Activated naive CD4-positive, alpha-beta T cell (primary cell): ENCODE measurements at places on chromosomes 3 and 15.

DNA sequence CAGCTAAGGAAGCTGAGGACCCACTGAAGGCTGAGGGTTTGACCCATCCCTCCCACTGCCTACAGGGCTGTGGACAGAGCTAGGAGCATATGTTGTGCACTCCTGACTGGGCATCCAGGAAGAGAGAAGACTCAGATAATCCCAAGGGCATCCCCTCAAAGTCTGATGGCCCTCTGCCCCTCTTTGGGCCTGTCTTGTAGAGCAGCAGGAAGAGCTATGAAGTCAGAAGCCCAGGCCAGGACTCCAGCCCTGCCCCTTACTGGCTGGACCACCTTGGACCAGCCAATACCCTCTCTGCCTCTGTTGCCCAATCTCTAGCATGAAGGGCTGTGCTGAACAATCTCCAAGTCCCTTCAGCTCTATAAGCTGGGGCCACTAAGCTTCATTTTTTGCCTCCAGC is 210.8 kb downstream of the RPLP1 start:
- DNase-seq, result no peak

GRCh38 chr3:150535204-150535603 is 11.1 kb downstream of the SERP1 start:
- DNase-seq, result no peak

- DNase-seq, result no peak
These were observed 44.4 kb upstream of the SLC6A11 start for GRCh38 chr3:10771486-10772270.

DNA sequence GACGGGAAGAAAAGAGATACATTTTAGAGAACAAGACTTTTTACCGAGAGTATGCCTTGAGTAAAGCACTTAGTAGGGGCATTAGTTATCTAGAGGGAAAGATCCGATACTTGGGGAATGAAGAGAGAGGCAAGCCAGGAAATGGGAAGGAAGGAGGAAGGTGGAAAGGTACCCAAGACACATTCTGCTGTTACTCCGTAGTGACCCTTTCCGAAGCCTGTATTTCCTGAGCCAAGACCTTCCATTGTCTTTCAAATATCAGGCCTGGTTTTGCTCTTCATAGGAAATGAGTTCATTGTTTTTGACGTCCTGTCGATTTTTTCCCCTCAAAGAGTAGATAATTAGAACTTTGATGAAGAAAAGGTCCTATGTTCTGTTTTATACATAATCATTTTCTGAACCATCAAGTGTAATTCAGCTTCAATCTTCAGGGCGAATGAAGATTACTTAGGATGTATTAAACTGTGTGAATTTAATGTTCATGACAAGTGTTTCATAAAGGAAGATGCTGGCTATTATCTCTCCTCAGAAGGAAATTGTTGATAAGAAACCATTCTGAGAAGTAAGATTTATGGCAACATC is 95.7 kb downstream of the PPM1L start:
- no peak for DNase-seq

DNA sequence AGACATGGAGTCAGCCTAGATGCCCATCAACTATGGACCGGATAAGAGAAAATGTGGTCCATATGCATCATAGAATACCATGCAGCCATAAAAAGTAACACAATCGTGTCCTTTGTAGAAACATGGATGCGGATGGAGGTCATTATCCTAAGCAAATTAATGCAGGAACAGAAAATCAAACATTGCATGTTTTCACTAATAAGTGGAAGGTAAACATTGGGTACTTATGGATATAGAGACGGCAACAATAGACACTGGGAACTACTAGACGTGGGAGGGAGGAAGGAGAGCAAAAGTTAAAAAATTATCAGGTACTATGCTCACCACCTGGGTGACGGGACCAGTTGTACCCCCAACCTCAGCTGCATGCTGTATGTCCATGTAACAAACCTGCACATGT is 2.5 kb downstream of the PLD1 start:
- DNase-seq, result no peak

GRCh38 chr3:105613120-105613519 is 246.4 kb downstream of the ALCAM start:
- DNase-seq, result no peak

- no peak for DNase-seq
These were observed 21.7 kb upstream of the AP4E1 start for GRCh38 chr15:50886611-50887345.

DNA sequence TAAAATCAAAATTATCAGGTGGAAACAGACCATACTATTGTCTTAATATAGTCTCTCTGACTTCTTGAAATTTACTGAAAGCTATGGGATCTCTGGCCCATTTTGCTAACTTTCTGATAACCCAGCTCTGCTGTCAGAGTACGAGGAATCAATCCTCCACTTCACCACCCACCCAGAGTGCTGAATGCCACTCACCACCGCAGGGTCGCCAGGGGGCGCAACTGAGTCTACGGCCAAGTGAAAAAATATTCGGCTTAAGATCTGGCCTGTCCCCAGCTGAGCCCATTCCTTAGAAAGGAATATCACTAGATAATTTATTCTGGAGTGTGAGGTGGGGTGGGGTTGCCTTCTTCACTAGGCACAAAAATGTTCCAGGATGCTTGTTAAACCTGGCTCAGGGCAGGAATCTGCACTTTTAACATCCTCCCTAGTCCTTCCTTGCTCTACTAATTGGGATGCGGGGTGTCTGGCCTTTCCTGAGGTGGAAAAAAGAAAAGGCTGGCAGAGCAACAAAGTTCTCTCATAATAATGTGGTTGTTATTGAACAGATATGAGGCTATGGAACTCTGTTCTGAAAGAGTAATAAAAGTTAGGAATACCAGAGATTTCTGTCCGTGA is 520.6 kb downstream of the MFSD1 start:
- DNase-seq, result no peak
